Stimulated activated CD4-positive, alpha-beta T cell treated with anti-CD3 and anti-CD28 coated beads, Interleukin-4, amount 100 ng/mL, for 24 hours (primary cell): ENCODE measurements at places on chromosomes 13 and 19.

DNA sequence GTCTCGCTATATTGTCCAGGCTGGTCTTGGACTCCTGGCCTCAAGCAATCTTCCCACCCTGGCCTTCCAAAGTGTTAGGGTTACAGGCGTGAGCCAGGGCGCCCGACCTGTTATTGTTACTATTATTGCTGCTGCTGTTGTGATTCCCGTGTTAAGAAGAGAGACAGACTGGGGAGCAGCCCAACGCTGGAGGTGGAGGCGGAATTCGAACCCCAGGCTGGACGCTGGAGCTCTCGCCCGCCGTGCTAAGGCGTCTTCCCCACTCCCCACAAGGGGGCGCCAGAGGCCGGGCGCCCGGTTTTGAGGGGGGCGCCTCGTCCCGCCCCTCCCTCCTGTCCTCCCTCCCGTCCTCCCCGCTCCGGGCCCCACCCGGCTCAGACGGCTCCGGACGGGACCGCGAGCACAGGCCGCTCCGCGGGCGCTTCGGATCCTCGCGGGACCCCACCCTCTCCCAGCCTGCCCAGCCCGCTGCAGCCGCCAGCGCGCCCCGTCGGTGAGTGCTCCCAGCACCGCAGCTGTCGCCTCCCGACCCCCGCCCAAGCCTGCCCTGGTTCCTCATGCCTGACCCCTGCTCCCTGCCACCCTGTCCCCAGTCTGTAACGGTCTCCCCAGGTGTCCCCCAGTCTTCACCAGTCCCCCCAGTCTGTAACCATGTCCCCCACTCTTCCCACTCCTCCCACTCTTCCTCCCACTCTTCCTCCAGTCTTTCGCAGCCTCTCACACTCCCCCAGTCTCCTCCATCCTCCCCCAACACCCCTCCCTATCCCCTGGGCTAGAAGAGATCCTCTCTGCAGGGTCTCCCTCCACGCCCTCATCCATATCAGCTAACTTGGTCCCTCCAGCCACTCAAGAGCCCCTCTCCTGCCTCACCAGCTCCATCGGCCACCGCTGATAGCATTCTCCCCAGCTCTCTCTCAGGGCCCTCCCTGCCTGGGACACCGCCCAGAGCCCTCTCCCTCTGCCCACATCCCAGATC lies at the start of gene EHD2:
Gene EHD2, plus strand, starts transcription at position 377 of the 976 bp plus-strand sequence. CDS start 3,191 bp downstream, outside the sequence.
- peak; percentile 39 for DNase-seq

GRCh38 chr19:31613683-31614219 lies 264.5 kb upstream of the TSHZ3 start:
- DNase-seq: no peak

DNA sequence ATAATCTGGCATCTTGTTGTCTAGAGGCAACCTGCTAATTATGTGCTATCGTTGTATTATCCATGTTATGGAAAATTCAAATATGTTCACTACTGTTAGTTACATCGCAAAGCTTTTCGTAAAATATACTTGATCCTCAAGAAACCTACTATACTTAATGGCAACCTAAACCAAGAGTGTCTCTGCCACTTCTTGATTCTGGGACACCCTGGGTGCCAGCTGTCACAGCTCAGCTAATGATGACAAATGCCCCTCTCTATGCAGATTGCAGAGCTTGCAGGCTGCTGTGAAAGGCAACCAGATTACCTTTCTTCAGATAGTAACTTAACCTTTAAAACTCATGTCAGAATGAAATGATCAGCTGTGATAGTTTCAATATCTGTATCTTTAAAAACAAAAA lies 8.9 kb upstream of the MAB21L1 start:
- DNase-seq: no peak

GRCh38 chr19:35178701-35179100 lies 24.2 kb downstream of the FXYD5 start:
- no peak for DNase-seq

- DNase-seq: no peak
Measured at GRCh38 chr19:16259385-16260159, 61.9 kb downstream of the AP1M1 start.

GRCh38 chr19:32566246-32566830 lies 14.7 kb upstream of the PDCD5 start:
- no peak for DNase-seq

DNA sequence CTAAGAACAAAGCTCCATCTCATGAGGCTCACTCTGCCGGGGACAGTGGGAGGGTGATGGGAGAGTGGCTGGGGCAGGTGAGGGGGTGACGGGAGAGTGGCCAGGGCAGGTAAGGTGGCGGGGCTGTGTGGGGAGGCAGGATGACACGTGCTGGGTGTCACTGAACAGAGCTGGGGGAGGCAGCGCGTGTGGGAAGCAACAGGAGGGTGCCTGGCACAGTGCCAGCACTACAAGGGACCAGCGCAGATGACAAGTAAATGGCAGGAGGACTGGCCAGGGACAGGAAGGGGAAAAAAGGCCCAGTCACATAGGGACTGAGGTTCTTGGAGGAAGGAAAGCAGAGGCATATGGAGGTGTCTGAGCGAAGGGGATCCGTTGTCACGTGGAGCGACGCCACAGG lies 129.9 kb downstream of the RNF17 start:
- DNase-seq: no peak

DNA sequence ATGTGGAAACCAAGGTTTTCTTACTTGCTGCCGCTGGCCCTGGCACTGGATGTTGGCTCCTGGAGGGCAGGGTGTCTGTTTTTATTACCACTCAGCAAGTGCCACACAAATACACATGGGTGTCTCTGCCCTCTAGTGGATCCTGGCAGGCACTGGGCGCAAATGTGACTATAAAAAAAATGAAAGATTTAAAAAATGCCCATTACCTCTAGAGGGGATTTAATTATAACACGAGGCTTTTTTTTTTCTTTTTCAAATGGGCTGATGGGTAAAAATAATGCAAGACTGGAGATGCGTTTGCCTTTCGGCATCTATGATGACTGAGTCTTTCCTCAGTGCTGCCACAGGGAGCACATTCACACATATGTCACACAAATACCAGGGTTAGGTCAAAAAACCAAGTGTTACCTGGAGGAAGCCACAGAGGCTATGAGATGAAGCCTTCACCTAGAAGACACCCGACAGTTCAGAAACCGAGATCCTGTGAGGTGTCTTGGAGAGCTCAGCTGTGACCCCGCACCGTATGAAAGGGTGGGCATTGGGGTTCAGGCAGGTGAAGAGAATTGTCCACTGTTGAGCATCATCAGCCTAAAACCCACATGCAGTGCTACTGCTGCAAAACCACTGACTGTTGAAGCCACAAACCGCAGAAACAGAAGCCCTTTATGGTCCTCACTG lies 25.7 kb downstream of the CHAMP1 start:
- DNase-seq: peak; percentile 49

DNA sequence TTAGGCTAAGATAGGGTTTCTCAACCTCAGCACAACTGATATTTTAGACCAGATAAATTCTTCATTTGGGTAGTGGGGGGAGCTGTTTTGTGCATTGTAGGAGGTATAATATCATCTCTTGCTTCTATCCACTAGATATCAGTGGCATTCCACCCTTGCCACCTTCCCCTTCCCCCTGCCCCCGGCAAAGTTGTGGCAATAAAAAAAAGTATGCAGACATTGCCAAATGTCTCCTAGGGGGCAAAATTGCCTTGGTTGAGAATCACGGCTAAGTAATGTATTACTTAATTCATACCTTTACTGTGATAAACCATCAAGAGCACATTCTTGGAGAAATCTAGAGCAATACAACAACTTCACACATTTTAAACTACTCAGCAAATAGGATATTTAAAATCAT lies 51.4 kb downstream of the UBL3 start:
- no peak for DNase-seq
